ENCODE measurements at places on chromosomes 2 and 18. TPM values are rescaled to one million over a fixed set of nuclear protein-coding genes. Genes with fewer than 3 reads are reported as not detected.
A peak's percentile ranks its signal among the peaks of the same experiment; 100 is the strongest.

- no peak for DNase-seq
Observed at GRCh38 chr18:66749030-66749429, 145.1 kb upstream of the CDH19 start.

GRCh38 chr2:191675807-191676721 lies 1.9 kb upstream of the NABP1 start:
- no peak for DNase-seq

Gene SMYD1
- polyA plus RNA-seq: not detected

GRCh38 chr18:732371-732770 lies 19.9 kb upstream of the ENOSF1 start:
- no peak for DNase-seq

Gene FOXD4L1
- not detected for polyA plus RNA-seq

DNA sequence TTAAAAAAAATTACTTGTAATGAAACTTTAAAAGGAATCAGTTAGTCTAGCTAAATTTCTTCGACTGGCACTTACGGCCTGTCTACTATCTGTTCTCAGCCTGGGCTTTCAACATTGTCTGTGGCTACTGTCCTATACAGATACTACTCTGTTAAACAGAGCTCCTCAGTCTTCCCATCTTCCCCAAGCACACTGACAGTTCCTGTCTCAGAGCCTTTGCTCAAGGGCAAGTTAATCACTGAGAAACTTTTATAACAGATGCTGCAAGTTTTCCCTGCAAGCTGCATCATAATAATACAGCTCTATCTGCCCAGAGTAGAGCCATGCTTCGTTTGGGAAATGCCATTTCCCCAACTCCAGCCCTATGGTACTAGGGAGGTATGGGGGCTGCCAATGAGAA lies 11.3 kb upstream of the YPEL5 start:
- no peak for DNase-seq

- no peak for DNase-seq
Observed at GRCh38 chr2:20203072-20203471, 21.9 kb downstream of the SDC1 start.

DNA sequence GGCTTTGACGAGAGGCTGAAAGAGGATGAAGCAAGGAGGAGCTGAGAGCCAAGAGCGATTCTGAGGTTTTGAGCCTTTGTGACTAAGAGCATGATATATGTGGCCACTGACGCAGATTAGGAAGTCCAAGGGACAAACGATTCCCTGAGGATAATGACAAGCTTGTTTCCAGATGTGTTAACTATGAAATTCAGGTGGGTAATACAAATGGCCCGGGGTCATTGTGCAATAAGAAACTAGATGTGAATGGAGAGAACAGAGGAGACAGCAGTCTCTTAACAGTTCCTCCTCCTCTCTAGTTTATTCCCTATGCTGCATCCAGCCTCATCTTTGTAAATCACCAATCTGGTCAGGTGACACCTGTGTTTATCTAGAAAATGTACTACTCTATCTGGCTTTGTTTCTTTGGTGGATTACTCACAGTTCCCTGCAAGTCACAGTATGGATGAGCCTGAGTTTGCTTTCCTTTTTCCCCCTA lies 84.2 kb downstream of the SOCS6 start:
- DNase-seq: peak; percentile 93

DNA sequence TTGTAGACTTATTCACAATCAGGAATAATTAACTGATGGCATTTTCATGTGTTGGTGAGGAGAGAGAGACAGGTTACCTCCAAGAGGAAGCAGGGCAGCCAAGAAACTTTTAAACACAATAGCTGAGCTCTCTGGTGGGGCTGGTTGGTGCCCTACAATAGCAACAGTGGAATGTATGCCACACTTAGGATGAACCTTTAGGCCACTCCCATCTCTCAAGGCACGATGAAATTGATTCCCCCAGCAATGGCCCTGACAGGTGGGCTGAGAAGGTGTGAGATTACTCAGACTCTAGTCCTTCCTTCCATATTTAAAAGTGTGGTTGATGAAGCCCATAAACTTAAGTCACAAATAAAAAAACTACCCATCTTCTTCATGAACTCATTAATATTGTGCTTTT lies 219.4 kb upstream of the CYRIA start:
- no peak for DNase-seq

DNA sequence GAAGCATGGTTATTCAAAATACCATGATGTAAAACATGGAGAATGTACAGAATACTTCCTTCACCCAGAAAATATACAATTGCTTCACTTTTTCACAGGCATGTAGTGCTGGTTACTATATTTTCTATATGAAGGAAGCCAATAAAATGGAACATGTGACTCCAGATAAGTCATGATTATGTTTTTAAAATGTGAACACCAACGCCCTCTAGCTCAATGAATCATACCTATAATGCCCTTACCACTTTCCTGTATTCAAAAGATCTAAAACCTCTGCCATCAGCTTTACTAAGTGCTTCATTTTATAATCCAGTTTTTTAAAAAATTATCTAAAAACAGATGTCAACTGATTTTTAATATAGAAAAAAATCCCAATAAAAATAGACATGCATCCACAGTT lies 59.9 kb downstream of the SMAD2 start:
- no peak for DNase-seq

- DNase-seq: no peak
Observed at GRCh38 chr2:174821628-174822027, 57.4 kb upstream of the CHRNA1 start.

DNA sequence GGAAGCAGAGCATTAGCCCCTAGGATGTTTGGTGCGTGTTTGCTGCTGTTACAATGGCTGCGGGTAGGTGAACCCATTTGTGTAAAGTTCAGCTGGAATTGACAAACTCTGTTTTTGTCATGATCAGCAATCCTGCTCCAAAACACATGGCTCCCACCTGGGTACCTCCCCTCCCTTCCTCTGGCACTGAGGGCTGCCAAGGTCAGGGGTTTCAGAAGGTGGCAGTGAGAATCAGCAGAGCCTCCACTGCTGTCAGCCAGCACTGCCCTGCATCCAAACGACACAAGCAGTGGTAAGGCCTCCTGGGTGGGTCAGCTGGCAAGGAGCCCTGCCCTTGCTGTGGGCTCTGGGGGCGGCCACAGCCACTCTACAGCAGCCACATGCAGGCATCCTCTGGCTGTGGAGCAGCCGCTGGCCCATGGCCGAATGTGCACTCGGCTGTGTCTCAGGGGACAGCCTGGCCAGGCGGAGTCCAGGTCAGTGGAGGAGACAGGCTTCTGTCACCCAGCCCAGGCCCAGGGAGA lies 32.8 kb upstream of the LDLRAD4 start:
- no peak for DNase-seq

GRCh38 chr2:171883275-171883893 lies 10.7 kb downstream of the SLC25A12 start:
- no peak for DNase-seq

- no peak for DNase-seq
Observed at GRCh38 chr2:113070606-113070975, 2.8 kb downstream of the IL1F10 start.

DNA sequence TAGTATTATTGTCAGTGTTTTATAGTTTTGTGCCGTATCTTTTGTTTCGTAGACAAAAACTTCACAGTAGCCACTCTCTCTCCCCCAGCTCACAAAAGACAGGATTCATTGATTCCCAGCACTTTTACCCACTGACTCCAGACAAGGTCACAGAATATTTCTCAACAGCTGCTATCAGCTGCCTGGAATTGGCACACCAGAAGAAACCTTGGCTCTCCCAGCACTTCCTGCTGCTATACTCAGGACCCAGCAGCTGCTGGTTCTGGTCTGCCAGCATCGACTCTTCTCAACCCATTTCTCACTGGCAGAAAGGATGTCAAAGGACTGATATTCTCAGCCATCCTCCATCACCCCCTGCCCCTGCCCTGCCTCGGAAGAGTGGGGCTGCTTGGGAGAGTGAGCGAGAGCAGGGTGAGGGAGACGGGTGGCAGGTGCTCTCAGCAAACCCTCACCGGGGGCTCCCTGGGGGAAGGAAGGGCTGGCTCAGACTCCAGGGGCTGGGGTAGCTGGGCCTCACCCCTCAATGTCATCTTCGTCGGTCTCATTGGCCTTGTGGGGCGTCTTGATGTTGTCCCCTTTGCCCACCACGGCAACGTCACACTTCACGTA lies 6.1 kb upstream of the OTOF start:
- DNase-seq: no peak

- DNase-seq: peak; percentile 6
Observed at GRCh38 chr2:58896638-58897037, 655.5 kb upstream of the FANCL start.

Gene DCDC2C
- polyA plus RNA-seq: not detected

- DNase-seq: no peak
Observed at GRCh38 chr2:60966507-60967405, 50.8 kb upstream of the PEX13 start.

- DNase-seq: no peak
Observed at GRCh38 chr2:105708697-105709096, 36.0 kb upstream of the NCK2 start.

DNA sequence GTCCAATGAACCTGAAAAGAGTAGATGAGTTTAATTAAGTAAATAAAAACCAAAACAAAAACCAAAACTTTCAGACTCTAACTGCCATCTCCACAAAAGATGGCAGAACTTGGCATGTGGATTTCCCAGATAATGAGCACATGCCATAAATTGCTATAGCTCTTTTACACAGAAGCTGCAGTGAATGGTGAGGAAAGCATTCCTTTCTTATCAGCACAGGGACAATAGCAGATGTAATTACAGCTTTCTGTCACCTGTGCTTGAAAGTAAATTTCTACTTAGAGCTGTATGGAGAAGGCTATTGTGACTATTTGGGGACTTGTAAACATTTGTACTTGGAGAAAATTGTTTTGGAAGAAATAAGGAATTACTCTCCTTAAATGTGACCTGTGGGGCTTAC lies 378.4 kb downstream of the RPRM start:
- DNase-seq: no peak

DNA sequence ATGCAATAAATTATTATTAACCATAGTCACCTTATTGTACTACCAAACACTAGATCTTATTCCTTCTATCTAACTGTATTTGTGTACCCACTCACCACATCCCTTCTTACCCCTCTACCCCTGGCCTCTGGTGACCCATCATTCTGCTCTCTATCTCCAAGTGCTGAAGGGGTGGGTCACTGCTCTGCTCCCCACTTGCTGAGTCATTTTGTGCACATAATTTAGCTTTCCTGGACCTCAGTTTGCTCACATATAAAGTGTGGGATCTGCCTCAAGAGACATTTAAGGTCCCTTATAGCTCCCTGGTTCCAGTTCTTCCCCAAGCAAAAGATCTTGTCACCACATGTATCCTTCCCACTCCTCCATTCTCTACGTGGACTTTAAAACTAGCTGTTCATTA lies 169.4 kb downstream of the ZNF385B start:
- DNase-seq: peak; percentile 4

DNA sequence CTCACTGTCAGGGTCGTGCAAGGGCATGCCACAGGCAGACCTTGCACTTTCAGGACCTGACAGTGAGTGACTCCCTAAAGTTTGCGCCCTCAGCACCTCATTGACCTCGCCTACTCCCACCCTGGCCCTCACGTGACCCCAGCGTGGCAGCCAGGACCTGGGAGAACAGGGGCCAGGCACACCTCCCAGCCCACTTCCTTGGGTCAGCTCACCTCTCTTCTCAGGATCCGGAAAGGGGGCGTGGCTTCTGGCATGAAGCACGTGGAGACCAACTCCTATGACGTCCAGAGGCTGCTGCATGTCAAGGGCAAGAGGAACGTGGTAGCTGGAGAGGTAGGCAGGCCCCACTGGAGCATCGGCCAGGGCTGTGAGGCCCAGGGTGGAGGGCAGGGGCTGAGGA lies 8.8 kb downstream of the VIL1 start:
- DNase-seq: no peak

Data from IMR-90 (cell line).